NCI-H774 (cell line): ENCODE measurements at places on chromosomes 11 and 22.
A peak's percentile ranks its signal among the peaks of the same experiment; 100 is the strongest.

- DNase-seq, result no peak
Observed at GRCh38 chr22:37180531-37181231, 7.4 kb downstream of the C1QTNF6 start.

GRCh38 chr22:17969701-17970113, 54.7 kb downstream of the MICAL3 start:
- no peak for DNase-seq

DNA sequence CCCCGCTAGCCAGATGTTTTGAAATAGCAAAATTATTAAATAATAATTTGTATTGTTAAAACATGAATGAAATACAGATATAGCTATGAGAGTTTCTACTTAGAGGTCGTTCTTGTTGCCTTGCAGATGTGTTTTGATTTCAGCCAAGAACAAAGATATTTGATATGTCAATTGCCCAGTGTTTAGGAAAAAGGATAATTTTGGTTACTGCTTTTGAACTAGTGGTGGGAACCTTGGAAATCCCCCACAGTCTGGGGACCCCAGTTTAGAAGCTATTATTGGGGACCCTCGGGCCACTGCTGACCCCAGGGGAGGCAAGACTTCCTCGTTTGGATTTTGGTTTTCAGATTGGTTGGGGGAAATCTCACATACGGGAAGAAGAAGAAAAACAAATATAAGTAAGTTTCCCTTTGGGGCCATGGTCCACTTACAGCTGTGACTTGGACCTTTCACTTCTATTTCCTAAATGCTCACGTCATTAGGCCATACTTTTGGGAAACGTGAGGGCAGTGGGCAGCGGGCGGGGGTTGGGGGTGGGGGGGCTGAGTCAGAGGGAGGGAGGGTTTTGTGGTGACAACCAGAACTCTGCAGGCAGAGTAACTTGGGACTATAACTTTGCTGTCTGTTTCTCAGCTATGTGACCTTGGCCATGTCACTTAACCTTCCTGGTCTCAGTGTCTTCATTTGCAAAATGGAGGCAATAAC, 37.0 kb downstream of the LDLRAD3 start:
- DNase-seq, result no peak

DNA sequence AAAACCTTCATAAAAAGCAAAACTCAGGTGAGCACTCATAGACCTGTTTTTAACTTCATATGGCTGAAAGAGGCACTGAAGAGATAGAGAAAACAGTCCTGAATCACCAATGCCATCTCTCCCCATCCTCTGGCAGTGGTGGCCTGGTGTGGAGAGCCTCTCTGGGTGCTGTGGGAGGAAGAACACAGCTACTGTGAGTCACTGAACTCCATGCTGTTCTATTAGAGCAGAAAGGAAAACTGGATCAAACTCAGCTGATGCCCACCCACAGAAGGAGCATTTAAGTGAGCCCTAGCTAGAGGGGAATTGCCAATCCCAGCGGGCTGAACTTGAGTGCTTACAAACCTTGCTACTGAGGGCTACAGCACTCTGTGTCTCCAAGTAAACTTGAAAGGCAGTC, 115.3 kb upstream of the SESN3 start:
- no peak for DNase-seq

- no peak for DNase-seq
Observed at GRCh38 chr11:76444065-76444383, 794 bp upstream of the EMSY start.

DNA sequence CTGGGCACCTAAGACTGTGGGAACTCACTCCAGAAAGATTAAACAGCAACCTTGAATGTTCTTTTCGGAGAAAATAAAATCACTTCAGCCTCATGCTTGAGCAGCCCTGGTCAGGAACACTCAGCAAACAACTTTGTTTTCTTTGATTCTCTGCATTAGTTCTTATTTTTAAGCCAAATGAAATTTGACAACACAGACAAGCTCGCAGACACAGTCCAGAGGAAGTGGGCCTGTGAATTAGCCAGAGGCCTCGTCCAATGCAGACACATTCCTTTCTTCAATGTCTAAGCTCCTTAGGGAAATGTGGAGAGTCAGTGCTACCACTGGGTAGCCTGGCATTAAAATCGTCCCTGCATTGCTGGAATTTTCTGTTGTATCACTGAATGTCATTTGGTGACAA, 62.9 kb upstream of the CSNK2A3 start:
- no peak for DNase-seq

- no peak for DNase-seq
Observed at GRCh38 chr11:106275151-106275550, 197.7 kb downstream of the AASDHPPT start.

- DNase-seq, result no peak
Observed at GRCh38 chr11:78583889-78584288, 9.2 kb upstream of the NARS2 start.

DNA sequence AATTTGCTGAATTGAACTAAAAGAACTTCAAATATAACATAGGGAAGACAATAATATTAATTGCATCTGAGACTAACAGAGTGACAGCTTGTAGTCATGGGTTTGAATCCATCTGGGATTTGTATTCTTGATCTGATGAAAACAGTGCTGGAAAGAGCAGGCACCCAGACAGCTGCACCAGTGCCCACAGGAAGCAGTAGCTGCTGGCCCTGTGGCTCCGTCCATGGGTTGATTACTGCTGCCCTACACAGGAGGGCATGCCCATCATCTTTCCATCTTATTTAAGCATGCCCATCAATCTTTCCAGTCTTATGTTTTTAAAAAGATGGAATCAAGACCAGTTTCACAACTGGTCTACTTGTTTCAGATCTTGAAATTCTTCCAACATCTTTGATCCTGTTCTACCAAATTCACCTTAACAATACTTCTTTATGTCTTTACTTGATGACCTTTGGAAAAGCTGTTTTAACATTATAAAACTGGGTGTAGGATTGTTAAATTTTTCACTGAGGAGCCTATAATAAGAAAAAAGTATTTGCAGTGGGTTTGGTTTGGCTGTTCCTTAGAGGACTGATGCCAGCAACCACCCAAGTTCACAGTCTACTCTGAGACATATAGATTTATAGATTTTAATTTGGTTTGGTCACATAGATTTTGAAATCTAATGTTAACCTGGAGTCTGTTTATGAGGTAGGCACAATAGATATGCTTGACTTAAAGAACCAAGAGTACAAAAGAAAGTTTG, 761 bp upstream of the NXPE4 start:
- no peak for DNase-seq

GRCh38 chr11:38543986-38544385, 1946.0 kb upstream of the RAG2 start:
- no peak for DNase-seq

DNA sequence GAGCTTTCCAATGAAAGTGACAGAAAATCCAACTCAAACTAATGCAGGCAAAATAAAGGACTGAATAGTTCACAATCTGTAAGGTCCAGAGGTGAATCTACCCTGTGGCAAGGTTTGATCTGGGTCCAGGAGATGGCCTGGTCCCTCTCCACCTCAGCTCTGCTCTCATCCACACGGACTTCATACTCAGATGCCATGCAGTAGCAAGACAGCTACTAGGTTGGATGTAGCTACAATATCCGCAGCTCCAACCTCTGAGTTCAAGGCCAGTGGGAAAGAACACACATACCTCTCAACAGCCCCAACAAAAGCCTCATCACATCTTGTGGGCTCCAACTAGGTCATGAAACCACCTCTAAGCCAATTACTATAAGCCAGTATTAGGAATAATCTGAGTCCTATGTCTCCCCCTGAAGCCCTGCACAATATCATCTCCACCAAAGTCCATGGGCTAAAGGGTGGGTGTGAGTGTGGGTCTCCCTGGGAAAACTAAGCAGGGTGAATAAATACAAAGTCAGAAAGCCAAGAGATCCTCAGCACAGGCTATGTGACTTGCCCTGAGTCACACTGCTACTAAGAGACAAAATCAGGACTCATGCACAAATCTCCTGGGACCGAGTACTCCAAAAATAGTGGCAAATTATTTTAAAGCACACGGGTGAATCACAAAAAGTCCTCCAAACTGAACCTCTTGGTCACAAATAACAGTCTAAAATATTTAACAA, 78.8 kb downstream of the LARGE1 start:
- DNase-seq, result no peak

- DNase-seq, result no peak
Observed at GRCh38 chr11:7575841-7576725, 62.3 kb downstream of the PPFIBP2 start.

DNA sequence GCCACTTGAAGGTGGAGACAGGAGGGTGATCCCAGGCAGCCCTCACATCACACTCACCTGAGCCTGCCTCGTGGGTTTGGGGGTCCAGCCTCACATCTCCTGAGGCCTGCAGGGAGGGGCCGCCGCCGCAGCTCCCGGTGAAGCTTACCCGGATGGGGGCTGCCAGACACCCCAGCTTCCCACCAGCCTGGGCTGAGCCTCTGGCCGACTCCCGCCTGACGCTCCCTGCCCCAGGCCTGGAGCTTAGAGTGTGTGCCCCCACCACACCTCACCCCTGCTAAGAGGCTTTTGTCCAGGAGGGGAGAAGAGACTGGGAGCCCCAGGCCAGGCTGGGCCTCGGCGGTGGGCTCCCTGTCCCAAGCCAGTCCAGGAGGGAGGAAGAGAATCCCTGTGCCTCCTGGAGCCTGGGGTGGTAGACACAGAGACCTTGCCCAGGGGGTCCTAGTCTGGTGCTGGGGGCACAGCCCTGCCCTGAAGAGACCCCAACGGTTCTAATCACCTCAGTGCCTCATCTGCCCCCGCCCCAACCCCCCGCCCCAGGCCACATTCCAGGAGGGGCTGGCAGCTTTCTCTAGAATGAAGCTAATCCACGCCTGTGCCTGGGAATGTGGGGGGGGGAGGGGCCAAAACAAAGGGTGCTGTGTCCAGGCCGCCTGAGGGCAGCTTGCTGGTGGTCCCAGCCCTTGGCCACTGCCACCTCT, at the start of gene SLC16A8:
Gene SLC16A8, minus strand, starts transcription at position 254 of the 701 bp plus-strand sequence. CDS start 1,311 bp downstream, outside the sequence.
- no peak for DNase-seq

DNA sequence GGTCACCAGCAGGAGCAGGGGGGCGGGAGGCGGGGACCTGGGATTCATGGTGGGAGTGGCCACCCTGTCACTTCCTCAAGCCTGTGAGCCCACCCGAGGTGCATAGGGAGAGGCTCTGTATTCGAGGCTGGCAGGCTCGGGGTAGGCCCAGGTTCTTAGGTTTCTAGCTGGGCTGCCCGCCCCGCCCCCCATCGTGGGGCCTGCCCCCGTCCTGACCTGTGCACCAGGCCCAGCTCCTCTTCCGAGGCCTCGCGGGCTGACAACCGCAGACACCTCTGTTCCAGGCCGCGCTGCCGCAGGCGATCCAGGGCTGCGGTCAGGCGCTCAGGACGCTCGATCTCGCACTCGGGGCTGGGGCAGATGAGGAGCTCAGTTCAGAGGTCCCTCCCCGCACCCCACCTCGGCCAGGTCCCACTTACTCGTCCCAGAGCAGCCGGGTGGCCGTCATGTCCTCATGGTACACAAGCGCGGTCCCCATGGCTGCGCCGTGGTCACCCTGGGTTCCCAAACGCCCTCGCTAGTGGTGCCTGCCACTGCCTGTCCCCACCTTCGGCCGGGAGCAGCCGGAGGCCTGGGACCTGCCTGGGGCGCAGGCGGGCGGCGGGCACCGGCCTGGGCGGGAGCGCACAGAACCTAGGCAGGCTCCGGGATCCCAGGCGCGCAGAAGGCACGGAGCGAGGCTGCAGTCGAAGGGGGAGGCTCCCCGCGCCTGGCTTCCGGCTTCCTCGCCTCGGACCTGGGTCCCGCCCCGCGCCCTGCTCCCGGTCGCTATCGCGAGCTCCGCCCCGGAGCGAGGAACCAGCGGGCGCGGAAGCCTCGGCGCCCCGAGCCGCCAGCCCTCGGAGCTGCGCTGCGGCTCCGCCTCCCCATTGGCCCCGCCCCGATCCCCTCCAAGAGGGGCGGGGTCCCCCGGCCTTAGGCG, at the start of gene HDAC10:
Gene HDAC10, minus strand, starts transcription at position 711 of the 922 bp plus-strand sequence. Its CDS starts 233 bp downstream, at position 478.
- DNase-seq, result peak; percentile 38

GRCh38 chr22:23237201-23237798, 57.0 kb downstream of the BCR start:
- DNase-seq, result peak; percentile 53

DNA sequence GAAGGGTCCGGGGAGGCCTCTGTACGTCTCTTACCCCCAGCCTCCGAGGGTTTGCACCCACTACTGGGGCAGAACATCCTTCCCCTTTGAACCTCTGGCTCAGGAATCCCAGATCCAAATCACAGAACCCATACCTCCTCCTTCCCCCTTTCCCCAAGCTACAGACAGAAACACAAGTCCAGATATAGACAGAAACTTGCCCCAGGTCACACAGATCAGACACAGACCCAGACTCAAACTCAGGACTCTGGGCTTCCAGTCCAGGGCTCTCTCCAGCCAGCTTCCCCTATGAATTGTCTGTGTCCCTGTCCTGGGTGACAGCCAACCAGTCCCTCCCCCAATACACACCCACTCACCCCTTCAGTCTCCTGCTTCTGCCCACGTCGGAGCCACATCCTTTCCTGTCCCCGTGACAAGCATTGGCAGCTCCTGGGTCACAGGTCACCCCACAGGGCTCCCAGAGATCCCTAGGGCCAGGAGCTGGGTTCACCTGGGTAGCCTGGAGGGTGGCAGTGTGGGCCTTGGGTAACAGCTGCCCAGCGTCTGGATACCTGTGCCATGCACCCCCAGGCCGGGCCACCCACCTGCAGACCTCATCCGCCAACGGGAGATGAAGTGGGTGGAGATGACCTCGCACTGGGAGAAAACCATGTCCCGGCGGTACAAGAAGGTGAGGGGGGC, 772 bp downstream of the TBC1D10C start:
- no peak for DNase-seq

DNA sequence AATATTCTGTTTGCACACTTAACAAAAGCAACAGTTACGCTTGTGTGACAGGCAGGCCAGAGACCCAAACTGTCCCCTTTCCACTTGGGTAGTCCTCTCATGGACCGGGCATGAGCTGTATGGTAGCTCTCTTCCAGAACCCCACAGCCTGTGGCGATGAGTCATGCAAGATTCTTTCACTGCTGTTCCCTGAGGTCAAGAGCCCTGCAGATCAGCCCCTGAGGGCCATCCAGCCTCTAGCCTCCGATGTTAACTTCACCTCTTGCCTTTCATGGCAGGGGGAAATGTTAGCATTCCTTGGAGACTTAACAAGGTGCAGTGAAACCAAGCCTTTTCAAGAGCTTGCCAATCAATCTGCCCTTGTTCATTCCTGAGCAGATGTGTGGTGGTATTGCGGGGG, 63.2 kb upstream of the DEUP1 start:
- DNase-seq, result no peak

DNA sequence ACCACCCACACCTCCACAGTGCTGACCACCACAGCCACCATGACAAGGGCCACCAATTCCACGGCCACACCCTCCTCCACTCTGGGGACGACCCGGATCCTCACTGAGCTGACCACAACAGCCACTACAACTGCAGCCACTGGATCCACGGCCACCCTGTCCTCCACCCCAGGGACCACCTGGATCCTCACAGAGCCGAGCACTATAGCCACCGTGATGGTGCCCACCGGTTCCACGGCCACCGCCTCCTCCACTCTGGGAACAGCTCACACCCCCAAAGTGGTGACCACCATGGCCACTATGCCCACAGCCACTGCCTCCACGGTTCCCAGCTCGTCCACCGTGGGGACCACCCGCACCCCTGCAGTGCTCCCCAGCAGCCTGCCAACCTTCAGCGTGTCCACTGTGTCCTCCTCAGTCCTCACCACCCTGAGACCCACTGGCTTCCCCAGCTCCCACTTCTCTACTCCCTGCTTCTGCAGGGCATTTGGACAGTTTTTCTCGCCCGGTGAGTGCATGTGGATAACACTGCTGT, 28.4 kb downstream of the MUC5B start:
- no peak for DNase-seq

- no peak for DNase-seq
Observed at GRCh38 chr11:131712897-131713296, 342.5 kb downstream of the NTM start.
